ENCODE measurements at places on chromosomes 2 and 18.

- no peak for DNase-seq
Observed at GRCh38 chr2:99420751-99421299, 69.0 kb downstream of the REV1 start.

GRCh38 chr18:25735459-25735858 is 355.0 kb downstream of the SS18 start:
- DNase-seq = no peak

GRCh38 chr2:63651861-63652651 is 63.3 kb downstream of the MDH1 start:
- DNase-seq = no peak

GRCh38 chr2:44753552-44754285 is 187.8 kb upstream of the SIX3 start:
- DNase-seq = no peak

GRCh38 chr18:13688191-13689136 is 37.9 kb downstream of the FAM210A start:
- no peak for DNase-seq

Data from activated CD8-positive, alpha-beta memory T cell treated with anti-CD3 and anti-CD28 coated beads, Interleukin-2, amount 50 U/mL, for 4 hours (primary cell).